ENCODE measurements at places on chromosomes 4 and X. TPM values are rescaled to one million over a fixed set of nuclear protein-coding genes. Genes with fewer than 3 reads are reported as not detected.

DNA sequence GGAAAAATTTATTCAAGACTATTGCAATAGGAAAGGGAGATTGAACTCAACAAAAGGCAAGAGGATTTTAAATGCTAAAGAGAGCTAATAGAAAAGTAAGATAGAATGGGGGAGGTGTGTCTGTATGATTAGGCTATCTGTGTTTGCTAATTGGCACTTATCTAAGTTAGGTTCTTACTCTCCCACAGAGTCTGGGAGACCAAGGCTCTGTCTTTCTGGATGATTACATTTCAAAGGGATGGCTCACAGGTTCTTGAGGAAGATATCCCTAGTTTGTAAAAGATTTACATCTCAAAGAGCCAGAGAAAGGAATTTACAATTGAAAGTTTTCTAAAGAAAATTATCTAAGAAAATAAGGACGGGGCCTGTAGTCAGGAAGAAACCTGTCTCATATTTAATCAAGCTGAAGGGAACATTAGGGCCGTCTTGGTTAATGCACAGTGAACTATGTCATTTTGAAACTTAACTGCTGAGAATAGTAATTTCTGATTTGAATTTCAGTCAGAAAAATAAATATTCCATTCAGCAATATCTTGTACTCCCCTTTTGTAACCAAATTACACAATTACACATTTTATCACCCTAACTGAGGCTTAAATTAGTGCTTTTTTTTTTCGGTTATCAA is 75.8 kb downstream of the MAGEB10 start:
- no peak overlapping the region for H3K27ac ChIP-seq
- no peak overlapping the region for H3K4me3 ChIP-seq
- H3K27me3 ChIP-seq = no peaks in the 10 kb centered on the region

GRCh38 chr4:88320780-88321373 is 36.5 kb upstream of the PPM1K start:
- no peak for DNase-seq
- H3K36me3 ChIP-seq = no peaks in the 10 kb centered on the region
- H3K4me1 ChIP-seq = no peaks in the 10 kb centered on the region
- no peak overlapping the region for H3K4me3 ChIP-seq

The PCDH7 gene
- total RNA-seq = 1.3 TPM

GRCh38 chrX:53048169-53049126 is at the start of gene GPR173:
TSS of gene GPR173 (plus strand) at chrX:53048789. CDS start at chrX:53076622, 27,833 bp downstream.
- no peak within 1 kb of the TSS for H3K27ac ChIP-seq
- DNase-seq = no peak
- no peaks in the 10 kb centered on the region for H3K27me3 ChIP-seq

DNA sequence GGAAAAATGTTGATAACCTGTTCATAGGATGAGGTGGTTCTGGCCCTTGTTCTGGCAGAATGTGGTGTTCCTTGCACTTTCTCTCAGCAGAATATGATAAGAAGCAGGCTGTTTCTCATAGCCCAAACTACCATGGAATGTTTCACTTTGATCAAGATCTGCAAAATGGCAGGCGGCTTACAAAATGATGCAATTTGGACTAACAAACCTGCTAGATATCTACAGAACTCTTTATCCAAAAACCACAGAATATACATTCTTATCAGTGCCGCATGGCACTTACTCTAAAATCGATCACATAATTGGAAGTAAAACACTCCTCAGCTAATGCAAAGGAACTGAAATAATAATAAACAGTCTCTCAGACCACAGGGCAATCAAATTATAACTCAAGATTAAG is 55.9 kb upstream of the ABCB7 start:
- H3K36me3 ChIP-seq = no peaks in the 10 kb centered on the region
- H3K4me3 ChIP-seq = no peak overlapping the region
- H3K27me3 ChIP-seq = no peaks in the 10 kb centered on the region

The ZNF630 gene
- 0.35 TPM for total RNA-seq

- no peak for DNase-seq
- H3K36me3 ChIP-seq = no peaks in the 10 kb centered on the region
- no peaks in the 10 kb centered on the region for H3K27me3 ChIP-seq
- no peak overlapping the region for H3K4me3 ChIP-seq
- H3K27ac ChIP-seq = no peak overlapping the region
- H3K4me1 ChIP-seq = no peaks in the 10 kb centered on the region
These were observed 466.1 kb downstream of the IQCM start for GRCh38 chr4:149349541-149349940.

The POLN gene
- 0.98 TPM for total RNA-seq

DNA sequence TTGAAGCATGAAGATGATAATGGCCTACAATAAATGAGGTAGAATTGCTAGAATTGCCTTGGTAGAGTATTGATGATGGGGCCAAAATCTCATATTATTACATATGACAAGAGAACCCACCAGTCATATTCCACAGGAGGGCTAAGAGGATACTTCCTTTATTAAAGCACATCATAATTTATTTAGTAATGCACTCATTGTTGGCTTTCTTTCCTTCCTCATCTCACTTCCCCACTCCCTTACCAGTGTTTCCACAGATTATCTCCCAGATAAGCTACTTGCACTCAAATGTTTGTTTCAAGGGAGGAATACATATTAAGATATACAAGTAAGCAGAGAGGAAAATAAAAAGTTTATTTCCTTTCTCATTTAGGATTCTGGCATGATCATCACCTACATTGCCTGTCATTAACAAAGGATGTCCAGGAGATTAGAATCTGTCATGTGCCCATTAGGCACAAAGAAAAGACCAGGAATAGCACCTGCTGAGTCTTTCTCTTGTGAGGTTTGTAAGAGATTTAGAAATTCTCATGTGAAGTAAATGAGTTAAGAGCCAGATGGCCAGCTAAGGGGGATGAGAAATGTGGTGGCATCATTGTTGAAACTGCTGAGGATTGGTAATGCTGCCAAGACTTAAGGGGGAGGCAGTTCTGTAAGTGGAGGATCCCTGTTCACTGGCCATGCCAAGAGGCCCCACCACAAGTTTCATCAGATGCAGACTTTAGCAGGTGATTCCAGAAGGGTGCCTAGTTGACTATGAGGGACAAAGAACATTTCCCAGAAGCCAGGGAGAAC is 52.4 kb upstream of the PRDM8 start:
- H3K36me3 ChIP-seq = no peaks in the 10 kb centered on the region
- no peak overlapping the region for H3K4me3 ChIP-seq
- H3K4me1 ChIP-seq = no peaks in the 10 kb centered on the region
- no peak overlapping the region for H3K27ac ChIP-seq
- DNase-seq = no peak

GRCh38 chr4:16457944-16458343 is 231.7 kb upstream of the TAPT1 start:
- no peaks in the 10 kb centered on the region for H3K4me1 ChIP-seq
- H3K27me3 ChIP-seq = no peaks in the 10 kb centered on the region
- H3K36me3 ChIP-seq = no peaks in the 10 kb centered on the region
- no peak for DNase-seq
- no peak overlapping the region for H3K27ac ChIP-seq

GRCh38 chr4:166377578-166377977 is 504.5 kb downstream of the TLL1 start:
- no peak for DNase-seq
- H3K4me1 ChIP-seq = no peaks in the 10 kb centered on the region
- no peak overlapping the region for H3K27ac ChIP-seq
- H3K4me3 ChIP-seq = no peak overlapping the region
- H3K27me3 ChIP-seq = no peaks in the 10 kb centered on the region

DNA sequence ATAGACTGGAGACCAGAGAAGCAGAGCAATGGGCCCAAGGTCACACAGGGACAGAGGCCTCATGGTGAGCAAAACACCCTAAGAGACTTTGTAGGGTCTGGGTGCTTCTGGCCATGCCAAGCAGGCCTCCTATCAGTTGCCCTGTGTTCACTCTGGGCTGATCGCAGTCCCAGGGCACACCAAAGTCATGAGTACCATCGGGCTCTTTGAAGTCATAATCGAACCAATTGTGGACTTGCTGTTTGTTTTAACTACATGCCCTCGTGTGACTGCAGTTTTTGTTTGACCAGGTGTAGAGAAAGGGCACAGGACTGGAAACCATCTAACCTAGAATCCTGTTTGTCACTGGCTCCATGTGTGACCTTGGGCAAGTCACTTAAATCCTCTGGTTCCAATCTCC is 172.5 kb upstream of the CPEB2 start:
- peaks cover 20% of the 10 kb centered on the region for H3K4me1 ChIP-seq
- no peak overlapping the region for H3K4me3 ChIP-seq
- H3K36me3 ChIP-seq = no peaks in the 10 kb centered on the region
- H3K27me3 ChIP-seq = no peaks in the 10 kb centered on the region
- H3K27ac ChIP-seq = no peak overlapping the region

- no peaks in the 10 kb centered on the region for H3K4me1 ChIP-seq
- H3K36me3 ChIP-seq = no peaks in the 10 kb centered on the region
- no peaks in the 10 kb centered on the region for H3K27me3 ChIP-seq
These were observed 6.0 kb downstream of the SMAD1 start for GRCh38 chr4:145487631-145488030.

- H3K4me3 ChIP-seq = no peak overlapping the region
- no peaks in the 10 kb centered on the region for H3K36me3 ChIP-seq
- H3K4me1 ChIP-seq = no peaks in the 10 kb centered on the region
These were observed 5.2 kb upstream of the RBMXL3 start for GRCh38 chrX:115183980-115184379.

DNA sequence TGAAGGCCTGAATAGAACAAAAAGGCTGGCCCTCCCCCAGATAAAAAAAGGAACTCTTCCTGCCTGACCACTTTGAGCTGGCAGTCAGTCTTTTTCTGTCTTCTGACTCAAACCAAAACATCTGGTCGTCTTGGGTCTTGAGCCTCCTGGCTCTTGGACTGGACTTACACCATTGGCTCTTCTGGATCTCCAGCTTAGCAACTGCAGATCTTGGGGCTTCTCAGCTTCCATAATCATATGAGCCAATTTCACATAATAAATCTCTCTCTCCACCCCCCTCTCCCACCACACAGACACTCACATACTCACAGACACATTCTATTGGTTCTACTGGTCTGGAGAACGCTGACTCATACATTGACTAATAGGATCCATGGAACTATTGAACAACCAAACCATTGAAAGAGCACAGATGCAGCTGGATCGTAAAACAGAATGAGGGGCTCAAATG is 15.6 kb upstream of the CWH43 start:
- H3K4me1 ChIP-seq = peaks cover 7% of the 10 kb centered on the region
- DNase-seq = no peak
- H3K27ac ChIP-seq = no peak overlapping the region

GRCh38 chrX:20217271-20217670 is 49.4 kb downstream of the RPS6KA3 start:
- H3K36me3 ChIP-seq = no peaks in the 10 kb centered on the region
- H3K27ac ChIP-seq = peak overlapping the region; percentile 76
- peak overlapping the region; percentile 42 for H3K4me3 ChIP-seq
- H3K4me1 ChIP-seq = no peaks in the 10 kb centered on the region
- DNase-seq = no peak
- H3K27me3 ChIP-seq = no peaks in the 10 kb centered on the region

Data from right lobe of liver (tissue), 6 donors.